ENCODE measurements at places on chromosomes 2 and 18.
A peak's percentile ranks its signal among the peaks of the same experiment; 100 is the strongest.

- DNase-seq: no peak
These were observed 88.2 kb downstream of the ASAP2 start for GRCh38 chr2:9294764-9295163.

GRCh38 chr18:13332874-13333273 is 114.3 kb downstream of the LDLRAD4 start:
- DNase-seq: no peak

DNA sequence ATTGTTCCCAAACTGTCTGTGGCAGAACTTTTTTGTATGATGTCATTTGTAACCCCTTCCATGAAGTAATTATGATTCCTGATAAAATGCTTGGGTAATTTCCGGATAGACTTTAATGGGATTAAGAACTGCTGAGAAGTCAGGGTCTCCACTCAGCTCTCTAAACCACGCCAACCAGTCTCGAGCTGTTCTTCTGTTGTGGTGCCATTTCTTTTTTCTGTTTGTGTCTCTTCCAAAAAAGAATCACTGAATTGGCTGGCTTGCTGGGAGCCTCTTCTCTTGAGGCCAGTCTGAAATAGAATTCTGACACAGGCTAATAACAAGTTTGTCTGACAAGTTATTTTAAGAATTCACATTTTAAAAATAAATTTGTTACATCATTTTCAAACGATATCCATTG is 198.9 kb downstream of the BCL2 start:
- peak; percentile 95 for DNase-seq

DNA sequence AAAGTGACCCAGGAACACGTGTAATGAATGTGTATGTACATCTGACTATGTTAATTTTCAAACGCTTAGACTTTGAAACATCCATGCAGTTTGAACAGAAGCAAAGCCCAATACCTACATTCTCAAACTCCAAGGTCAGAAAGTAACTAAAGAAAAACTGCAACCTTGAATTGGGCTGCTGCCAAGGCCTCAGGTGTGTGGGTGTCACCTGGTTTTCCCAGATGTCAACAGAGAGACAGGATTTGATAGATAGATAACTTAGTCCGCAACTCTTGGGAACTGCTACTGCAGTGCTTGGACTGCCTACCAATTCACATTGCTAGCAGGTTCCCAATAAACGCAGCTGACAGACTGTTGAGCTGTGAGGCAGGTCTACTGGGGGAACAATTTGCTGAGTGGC is 78.7 kb upstream of the PAPOLG start:
- no peak for DNase-seq

Data from A673 (cell line).